ENCODE measurements at places on chromosomes 12 and 14. TPM values are rescaled to one million over a fixed set of nuclear protein-coding genes. Genes with fewer than 3 reads are reported as not detected.

- DNase-seq: no peak
- no peak overlapping the region for H3K27ac ChIP-seq
- H3K4me1 ChIP-seq: peaks cover 7% of the 10 kb centered on the region
- H3K36me3 ChIP-seq: peaks cover 11% of the 10 kb centered on the region
- H3K27me3 ChIP-seq: no peaks in the 10 kb centered on the region
- H3K4me3 ChIP-seq: no peak overlapping the region
Observed at GRCh38 chr12:57698414-57698813, 4.5 kb downstream of the OS9 start.

- H3K36me3 ChIP-seq: no peaks in the 10 kb centered on the region
- H3K27ac ChIP-seq: no peak overlapping the region
Observed at GRCh38 chr12:105912882-105913678, 225.7 kb downstream of the NUAK1 start.

DNA sequence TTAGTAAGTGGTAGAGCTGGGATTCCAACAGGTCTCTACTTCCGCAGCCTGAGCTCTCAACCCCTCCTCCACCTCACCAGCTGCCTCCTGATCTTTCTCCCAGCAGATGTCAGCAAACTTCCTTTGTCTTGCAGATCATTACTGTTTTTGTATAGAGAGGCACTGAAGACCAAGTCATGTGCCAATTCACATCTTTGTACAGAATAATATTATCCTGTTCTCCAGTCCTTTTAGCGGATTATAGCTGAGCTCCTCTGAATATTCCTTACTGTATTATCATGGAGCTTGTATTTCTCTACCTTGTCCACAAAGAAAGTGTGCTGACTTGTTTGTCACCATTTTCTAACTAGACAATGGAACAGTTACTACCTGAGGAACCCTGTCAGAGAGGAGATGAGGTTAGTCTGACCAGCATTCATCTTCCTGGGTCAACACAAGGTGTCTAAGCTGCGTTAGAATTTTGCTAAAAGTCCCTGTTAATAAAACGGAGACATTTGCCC, 142.3 kb upstream of the ARHGAP5 start:
- H3K4me1 ChIP-seq: peaks cover 5% of the 10 kb centered on the region
- H3K4me3 ChIP-seq: no peak overlapping the region
- DNase-seq: peak; percentile 48
- H3K27ac ChIP-seq: no peak overlapping the region
- H3K27me3 ChIP-seq: no peaks in the 10 kb centered on the region
- H3K36me3 ChIP-seq: no peaks in the 10 kb centered on the region

OTX2 gene
- total RNA-seq: 8.2 TPM

GPR68 gene
- 0.50 TPM for total RNA-seq

NYNRIN gene
- total RNA-seq: 32.0 TPM

GRCh38 chr12:42588524-42589464, 752 bp downstream of the PRICKLE1 start:
- H3K27ac ChIP-seq: peak overlapping the region; percentile 52
- H3K4me1 ChIP-seq: peaks cover 32% of the 10 kb centered on the region
- peak overlapping the region; percentile 84 for H3K4me3 ChIP-seq
- no peak for DNase-seq
- no peaks in the 10 kb centered on the region for H3K27me3 ChIP-seq
- no peaks in the 10 kb centered on the region for H3K36me3 ChIP-seq

DNA sequence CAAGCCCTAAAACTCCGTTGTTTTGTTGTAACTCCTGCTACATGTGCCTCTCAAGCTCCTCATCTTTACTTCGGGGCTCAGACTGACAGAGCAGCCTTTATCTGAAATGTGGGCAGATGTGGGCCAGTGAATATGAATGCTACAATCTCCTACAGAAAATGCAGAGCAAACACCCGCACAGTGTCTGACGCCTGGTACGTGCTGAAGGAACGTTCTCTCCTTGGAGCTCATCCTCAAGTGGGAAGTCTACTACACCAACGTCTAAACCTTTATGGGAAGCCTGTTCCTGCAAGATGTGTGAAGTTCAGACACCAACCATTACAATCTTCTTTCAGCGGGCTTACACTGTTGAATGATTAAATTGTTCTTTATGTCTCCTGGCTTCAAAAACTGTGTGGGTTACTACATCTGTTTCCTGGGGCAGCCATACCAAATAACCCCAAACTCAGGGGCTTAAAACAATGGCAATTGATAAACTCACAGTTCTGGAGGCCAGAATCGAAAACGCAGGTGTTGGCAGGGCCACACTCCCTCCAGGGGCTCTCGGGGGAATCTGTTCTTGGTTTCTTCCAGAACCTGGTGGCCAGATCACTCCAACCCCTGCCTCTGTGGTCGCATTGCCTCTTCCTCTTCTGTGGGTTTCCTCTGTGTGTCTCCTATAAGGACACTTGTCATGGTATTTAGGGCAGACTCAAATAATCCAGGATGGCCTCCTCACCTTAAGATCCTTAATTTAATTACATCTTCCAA, 179.7 kb upstream of the PLXNC1 start:
- no peak for DNase-seq
- no peak overlapping the region for H3K27ac ChIP-seq
- no peaks in the 10 kb centered on the region for H3K36me3 ChIP-seq
- no peaks in the 10 kb centered on the region for H3K27me3 ChIP-seq
- peaks cover 6% of the 10 kb centered on the region for H3K4me1 ChIP-seq

GALNT8 gene
- total RNA-seq: 6.8 TPM

DNA sequence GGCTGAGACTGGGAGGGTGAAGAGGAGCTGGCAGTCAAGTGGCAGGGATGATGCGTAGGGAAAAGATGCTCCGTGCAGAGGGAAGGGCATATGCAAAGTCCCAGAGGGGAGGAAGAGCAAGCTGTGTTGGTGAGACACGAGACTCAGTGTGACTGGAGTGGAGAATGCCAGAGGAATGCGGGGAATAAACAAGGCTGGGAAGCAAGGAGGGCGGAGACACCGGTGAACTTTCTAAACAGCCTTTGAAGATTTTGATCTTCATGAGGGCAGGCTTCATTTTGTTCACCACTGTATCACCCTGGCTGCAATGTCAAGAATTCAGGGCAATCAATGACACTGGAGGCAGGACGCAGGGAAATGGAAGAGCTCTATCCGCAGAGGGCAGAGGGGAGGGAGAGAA, 535.8 kb downstream of the FUT8 start:
- DNase-seq: no peak
- H3K27ac ChIP-seq: no peak overlapping the region
- peaks cover 6% of the 10 kb centered on the region for H3K4me1 ChIP-seq
- no peaks in the 10 kb centered on the region for H3K36me3 ChIP-seq
- no peaks in the 10 kb centered on the region for H3K27me3 ChIP-seq
- no peak overlapping the region for H3K4me3 ChIP-seq

DNA sequence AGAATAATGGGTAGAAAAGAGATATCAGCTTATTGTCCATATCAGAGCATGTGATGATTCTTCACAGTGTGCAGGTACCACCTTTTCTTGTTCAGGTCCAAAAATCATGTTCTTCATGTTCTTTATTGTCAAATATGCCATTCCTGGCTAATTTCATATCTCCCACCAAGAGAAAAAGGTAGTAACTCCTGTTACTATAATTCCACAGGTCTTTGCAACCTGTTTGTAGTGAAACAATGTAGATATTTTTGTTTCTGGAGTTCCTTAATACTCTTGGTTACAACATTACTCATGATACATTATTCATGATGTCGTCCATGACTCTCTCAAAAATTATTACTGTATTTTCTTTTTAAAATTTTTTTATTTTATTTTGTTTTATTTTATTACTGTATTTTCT, 11.3 kb upstream of the TMBIM6 start:
- no peak for DNase-seq
- H3K4me3 ChIP-seq: no peak overlapping the region
- H3K27me3 ChIP-seq: peaks cover 11% of the 10 kb centered on the region
- H3K27ac ChIP-seq: no peak overlapping the region
- H3K36me3 ChIP-seq: no peaks in the 10 kb centered on the region

PRH2 gene
- not detected for total RNA-seq

DNA sequence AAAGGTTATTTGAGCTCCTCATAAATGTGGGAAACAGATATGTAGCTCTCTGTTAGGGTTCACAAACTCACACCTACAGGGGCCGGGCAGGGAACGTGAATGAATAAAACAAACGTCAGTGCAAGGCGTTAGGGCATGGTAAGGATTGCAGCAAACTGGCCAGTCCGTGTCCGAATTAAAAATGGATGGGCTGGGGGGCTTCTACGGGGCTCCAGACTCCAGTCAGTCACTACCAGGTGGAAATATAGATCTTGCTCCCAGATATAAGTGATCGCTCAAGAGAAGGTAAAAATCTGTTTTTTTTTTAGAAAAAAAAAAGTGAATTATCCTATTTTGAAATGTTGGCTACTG, 333.1 kb downstream of the MED13L start:
- H3K27me3 ChIP-seq: no peaks in the 10 kb centered on the region
- H3K36me3 ChIP-seq: no peaks in the 10 kb centered on the region
- no peak for DNase-seq
- H3K4me1 ChIP-seq: peaks cover 5% of the 10 kb centered on the region

GRCh38 chr12:47458279-47458678, 247.6 kb downstream of the RPAP3 start:
- no peaks in the 10 kb centered on the region for H3K4me1 ChIP-seq
- no peak overlapping the region for H3K4me3 ChIP-seq
- peak; percentile 2 for DNase-seq
- H3K27me3 ChIP-seq: no peaks in the 10 kb centered on the region

GRCh38 chr14:80942191-80942600, 658 bp upstream of the CEP128 start:
- no peak for DNase-seq
- no peaks in the 10 kb centered on the region for H3K36me3 ChIP-seq
- H3K4me1 ChIP-seq: peaks cover 5% of the 10 kb centered on the region
- peak overlapping the region; percentile 6 for H3K27ac ChIP-seq
- H3K4me3 ChIP-seq: peak overlapping the region; percentile 78
- no peaks in the 10 kb centered on the region for H3K27me3 ChIP-seq

DNA sequence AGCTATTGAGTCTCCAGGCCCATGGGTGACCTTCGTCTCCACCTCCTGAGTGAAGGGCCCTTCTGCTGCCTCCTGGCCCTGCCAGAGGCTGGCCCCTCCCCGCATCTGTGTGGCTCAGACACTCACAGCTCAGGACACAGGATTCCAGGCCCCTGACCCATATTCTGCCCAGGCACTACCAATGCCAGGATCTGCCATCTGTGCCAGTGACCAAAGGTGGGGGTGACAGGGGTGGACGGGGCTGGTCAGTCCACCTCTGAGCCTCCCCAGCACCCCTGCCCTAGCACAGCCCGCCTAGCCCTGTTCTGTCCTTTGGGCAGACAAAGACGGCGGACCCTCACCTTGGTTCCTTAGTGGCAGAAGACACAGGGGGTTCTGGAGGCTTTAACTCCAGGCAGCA, 2.8 kb downstream of the ASB2 start:
- no peak overlapping the region for H3K4me3 ChIP-seq
- H3K27ac ChIP-seq: no peak overlapping the region
- H3K36me3 ChIP-seq: no peaks in the 10 kb centered on the region
- no peak for DNase-seq
